ENCODE measurements at places on chromosomes 2 and 18.

DNA sequence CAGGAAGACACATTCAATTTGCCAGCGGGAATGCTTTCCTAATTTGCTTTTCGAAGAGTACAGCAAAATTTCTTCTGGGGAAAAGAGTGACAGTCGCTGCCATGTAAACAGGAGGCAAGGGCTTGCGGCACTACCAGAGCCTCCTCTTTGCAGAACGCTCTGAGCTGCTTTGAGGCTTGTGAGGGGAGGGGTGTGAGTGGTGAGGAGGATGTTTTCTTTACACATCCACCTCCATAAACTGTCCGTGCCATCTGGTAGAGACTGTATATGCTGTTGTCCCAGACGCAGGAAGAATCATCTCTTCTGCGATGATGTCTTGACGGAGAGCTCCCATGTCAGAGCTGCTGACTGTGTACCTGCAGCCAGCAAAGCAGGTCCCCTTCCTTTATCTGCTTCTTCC is 138.0 kb downstream of the SOCS6 start:
- DNase-seq = no peak

DNA sequence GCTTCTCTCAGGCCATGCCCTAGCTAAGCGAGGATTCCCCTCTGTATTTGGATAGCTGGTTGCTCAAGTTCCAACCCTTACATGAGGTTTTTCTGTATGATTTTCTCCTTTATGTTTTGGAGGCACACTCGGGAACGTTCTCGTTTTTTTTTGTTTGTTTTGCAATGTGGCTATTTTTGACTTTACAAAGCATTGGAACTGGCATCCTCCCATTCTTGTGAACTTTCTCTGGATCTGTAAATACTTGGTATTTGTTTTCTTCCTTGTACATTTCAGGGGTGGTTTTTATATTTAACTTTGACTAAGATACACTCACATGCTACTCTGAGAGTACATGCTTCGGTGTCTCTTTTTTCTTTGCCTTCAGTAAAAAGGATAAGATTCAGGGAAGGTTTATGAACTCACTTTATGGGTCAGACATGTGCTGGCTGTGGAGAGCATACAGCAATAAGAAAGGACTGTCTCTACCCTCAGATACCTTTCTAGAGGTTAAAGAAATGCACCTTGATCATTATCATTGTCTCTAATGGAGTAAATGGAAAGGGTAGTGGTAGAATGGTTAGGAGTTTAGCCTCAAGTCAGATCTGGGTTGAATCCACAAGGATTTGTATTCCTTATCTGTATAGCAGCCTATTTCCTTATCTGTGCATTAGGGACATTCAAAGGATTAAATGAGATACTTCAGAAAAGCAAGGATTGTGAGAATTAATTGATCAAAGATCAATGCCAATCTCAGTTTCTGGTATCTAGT is 61.9 kb downstream of the MEIS1 start:
- DNase-seq = no peak

GRCh38 chr2:207135340-207135739 is 30.4 kb downstream of the KLF7 start:
- DNase-seq = peak; percentile 30

GRCh38 chr2:74869517-74869916 is 35.6 kb downstream of the HK2 start:
- no peak for DNase-seq
